ENCODE measurements at places on chromosomes 13 and 19.

- DNase-seq, result no peak
Measured at GRCh38 chr13:40963927-40964326, 55.2 kb downstream of the ELF1 start.

DNA sequence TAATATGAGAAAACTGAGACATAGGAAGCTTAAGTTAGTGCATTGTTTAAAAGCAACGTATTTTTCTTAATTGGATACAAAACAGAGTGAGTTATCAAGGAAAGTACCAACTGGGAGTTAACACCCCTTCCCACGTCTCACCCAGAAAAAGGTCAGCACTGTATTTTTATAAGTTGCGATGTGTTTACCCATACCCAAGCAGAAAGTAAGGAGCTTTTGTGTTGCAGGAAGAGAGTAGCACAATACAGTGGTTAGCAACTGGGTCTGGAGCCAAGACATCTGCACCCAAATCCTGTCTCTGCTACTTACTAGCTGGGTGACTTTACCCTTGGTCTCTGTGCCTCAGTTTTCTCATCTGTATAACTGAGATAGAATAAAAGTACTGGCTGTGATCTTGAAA lies 34.3 kb downstream of the FAM216B start:
- no peak for DNase-seq

DNA sequence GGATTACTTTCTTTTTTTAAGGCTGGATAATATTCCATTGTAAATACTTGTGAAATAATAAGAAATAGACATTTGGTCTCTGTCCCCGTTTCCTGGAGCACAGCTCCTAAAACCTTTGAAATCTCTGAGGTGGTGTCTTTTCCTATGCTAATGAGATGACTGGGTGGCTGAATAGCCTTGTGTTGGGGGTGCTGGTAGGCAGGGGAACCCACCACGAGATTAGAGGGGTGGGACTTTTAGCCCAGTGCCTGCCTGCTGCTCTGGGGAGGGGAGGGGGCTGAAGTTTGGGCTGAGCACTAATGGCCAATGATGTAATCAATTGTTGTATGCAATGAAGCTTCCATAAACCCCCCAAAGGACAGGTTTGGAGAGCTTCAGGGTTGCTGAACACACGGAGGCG lies 175.7 kb downstream of the FGF9 start:
- DNase-seq, result no peak

DNA sequence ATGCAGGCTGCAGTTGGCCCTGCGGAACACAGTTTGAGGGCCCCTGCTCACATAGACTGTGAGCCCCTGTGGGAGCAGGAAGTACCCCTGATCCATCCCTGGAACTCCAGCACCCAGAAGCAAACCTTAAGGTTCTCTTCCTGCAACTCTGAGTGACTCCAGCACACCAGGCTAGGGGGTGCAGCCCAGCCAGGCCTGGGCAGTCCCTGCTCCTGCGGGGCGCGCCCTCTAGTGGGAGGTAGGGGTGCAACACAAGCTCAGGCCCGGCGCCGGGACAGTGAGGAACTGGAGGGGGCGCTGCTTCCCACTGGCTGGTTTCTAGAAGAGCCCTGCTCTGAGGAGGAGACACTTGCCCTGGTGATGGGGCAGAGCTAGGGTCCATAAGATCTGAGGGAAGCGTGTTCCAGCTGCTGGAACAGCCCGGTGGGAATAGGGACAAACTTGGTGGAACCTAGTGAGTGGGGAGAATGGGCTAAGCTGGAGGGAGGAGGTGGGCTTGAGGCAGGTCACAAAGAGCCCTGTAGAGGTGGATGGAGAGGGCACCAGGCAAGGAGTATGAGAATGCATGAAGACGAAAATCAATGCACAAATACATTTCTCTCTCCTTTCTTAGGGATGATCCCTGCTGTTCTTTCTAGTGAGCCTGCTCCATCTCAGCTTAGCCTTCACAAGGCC lies 5.0 kb downstream of the ZSCAN5A start:
- no peak for DNase-seq

DNA sequence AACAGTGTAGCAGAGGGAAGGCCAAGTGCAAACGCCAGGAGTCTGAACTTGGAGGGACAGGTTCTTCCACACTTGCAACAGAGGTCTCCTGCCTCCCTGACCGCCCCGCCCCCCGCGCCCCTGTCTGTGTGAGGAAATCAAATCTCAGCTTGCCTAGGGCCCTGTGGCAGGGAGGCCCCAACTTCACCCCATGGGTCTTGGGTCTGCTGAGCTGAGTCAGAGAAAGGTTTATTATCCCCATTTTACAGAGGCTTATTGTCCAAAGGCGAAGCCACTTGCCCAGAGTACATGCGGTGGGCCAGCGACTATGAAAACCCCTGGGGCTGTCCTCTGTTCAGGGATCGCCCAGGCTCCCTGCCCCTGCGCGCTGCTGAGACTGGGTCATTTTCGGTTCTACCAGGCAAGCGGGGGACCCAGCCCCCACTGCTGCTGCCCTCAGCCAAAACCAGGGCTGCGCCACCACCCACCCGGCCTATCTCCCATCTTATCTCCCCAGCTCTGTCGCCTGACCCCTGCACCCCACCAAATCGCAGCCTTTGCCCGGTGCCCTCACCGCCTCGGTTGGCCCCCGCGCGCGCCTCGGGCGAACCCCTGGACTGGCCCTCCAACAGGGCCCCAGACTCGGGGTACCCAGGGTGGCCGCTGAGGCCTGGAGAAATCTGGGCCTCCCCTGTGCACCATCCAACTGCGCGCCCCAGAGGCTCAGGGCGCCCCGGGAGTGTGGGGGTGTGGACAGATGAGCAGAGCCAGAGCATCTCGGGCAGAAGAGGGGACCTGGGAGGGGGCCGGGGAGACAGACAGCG lies 850 bp upstream of the CERS4 start:
- DNase-seq, result no peak

Data from mesothelial cell of epicardium (in vitro differentiated cells).